T-helper 2 cell (primary cell): ENCODE measurements at places on chromosomes 13 and 19.

DNA sequence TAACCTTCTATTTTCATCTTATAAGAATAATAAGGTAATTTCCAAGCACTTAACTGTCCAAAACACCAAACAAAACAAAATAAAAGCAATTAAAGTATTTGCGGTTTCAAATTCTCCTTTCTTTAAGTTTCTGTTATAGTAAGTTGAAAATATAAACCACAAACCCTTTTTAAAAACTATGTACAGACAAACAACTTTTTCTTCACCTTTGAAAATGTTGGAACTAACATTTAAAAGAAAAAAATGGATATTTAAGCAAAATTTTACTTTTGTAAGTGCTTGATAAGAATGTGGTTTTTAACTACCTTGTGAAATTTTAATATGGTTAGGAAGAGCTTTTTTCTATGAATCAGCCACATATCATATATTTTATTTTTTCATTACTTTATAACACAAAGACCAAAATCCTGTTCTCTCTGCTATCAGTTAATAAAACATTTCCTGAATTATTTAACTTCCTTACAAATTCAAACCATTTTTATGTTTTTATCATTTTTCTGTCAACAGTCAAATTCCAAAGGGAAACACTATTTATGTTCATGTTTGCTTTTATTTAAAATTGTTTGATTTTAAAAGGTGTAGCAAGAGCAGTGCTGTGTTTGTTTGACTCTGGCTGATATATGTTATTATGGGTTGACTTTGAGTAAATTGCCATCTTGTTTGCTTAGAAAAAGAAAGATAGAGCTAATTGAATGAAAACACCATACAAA is 554.1 kb upstream of the KLHL1 start:
- DNase-seq, result no peak

GRCh38 chr19:38684078-38684861 is 36.8 kb downstream of the ACTN4 start:
- no peak for DNase-seq

DNA sequence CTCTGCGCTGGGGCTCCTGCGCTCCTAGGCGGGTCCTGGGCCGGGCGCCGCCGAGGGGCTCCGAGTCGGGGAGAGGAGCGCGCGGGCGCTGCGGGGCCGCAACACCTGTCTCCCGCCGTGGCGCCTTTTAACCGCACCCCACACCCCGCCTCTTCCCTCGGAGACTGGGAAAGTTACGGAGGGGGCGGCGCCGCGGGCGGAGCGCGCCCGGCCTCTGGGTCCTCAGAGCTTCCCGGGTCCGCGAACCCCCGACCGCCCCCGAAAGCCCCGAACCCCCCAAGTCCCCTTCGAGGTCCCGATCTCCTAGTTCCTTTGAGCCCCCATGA is at the start of gene GJB2:
GJB2 (minus strand) TSS at position 103 of the 326 bp plus-strand sequence. CDS start 3,357 bp downstream, outside the sequence.
- DNase-seq, result no peak

GRCh38 chr19:1719519-1719918 is 33.8 kb upstream of the ONECUT3 start:
- DNase-seq, result no peak

GRCh38 chr19:12453495-12453894 is 12.7 kb upstream of the ZNF443 start:
- DNase-seq, result no peak

- no peak for DNase-seq
Observed at GRCh38 chr19:16216744-16217670, 19.3 kb downstream of the AP1M1 start.

GRCh38 chr13:105994340-105994739 is 541.1 kb downstream of the EFNB2 start:
- DNase-seq, result no peak

DNA sequence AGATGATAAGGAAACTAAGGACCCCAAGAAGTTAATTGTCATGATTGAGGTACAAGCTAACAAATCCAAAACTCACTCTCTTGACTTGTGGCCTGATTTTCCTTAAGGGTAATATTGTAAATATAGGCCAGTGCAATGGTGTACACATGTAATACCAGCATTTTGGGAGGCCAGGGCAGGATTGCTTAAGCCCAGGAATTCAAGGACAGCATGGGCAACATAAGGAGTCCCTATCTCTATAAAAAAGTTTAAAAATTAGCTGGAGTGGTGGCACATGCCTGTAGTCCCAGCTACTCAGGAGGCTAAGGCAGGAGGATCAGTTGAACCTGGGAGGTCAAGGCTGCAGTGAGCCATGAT is 28.7 kb upstream of the GARRE1 start:
- DNase-seq, result no peak

- no peak for DNase-seq
Observed at GRCh38 chr13:20714161-20714560, 10.7 kb downstream of the IL17D start.

DNA sequence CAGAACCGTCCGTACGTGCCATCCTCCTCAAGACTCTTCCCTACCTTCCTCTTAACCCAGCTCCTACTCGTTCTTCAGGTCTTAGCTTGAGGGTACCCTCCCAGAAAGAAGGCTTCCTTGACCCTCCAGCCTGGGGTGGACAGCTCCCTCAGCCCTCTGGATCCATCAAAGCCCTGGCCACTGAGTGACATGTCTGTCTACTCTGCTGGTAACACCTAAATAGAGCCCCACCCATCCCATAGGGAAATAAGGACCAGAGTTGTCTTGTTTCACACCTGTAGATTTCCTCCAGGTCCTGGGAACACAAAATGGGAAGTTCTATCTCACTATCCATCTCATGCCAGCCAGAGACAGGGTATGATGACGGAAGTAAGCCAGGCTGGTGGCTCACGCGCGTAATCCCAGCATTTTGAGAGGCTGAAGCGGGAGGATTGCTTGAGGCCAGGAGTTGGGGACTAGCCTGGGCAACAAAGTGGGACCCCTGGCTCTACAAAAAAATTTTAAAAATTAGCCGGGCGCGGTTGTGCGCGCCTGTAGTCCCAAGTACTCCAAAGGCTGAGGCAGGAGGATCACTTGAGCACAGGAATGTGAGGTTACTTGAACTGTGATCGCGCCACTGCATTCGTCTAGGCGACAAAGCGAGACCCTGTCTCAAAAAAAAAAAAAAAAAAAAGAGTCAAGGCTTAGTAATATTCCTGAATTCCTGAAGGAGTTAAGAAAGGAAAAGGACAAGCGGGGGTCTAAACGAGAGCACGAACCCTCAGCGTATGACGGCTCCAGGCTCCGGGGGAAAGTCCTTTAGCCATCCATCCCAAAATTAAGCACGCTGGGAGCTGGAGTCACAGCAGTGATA is 566 bp upstream of the CCDC97 start:
- DNase-seq, result no peak

GRCh38 chr13:49343255-49343654 is 95.5 kb downstream of the CDADC1 start:
- no peak for DNase-seq

DNA sequence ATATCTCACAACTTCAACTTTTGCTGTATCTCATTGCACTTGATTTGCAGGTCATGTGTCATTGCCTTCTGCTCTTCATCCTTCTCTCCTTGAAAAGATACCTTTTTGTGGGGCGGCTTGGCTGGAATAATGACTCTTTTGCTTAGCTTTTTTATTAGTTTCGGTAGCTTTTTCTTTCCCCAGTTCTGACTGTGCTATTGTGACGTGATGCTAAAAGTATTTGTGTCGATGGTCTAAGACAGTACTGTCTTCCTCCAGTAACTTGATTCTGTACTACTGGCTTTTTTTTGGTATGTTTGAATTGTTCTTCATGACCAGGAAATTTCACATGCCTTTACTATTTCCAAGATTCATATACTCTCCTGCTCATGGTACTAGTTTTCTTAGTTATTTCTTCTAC is 63.1 kb downstream of the SLITRK1 start:
- no peak for DNase-seq

- DNase-seq, result no peak
Observed at GRCh38 chr13:93721483-93721882, 494.9 kb downstream of the GPC6 start.

GRCh38 chr19:48780631-48781391 is 25.5 kb downstream of the FGF21 start:
- DNase-seq, result no peak

- no peak for DNase-seq
Observed at GRCh38 chr19:4649392-4650047, 10.2 kb downstream of the TNFAIP8L1 start.

GRCh38 chr13:100443998-100444328 is 144.6 kb downstream of the GGACT start:
- DNase-seq, result no peak

- no peak for DNase-seq
Observed at GRCh38 chr13:73857106-73857505, 277.1 kb downstream of the KLF12 start.

DNA sequence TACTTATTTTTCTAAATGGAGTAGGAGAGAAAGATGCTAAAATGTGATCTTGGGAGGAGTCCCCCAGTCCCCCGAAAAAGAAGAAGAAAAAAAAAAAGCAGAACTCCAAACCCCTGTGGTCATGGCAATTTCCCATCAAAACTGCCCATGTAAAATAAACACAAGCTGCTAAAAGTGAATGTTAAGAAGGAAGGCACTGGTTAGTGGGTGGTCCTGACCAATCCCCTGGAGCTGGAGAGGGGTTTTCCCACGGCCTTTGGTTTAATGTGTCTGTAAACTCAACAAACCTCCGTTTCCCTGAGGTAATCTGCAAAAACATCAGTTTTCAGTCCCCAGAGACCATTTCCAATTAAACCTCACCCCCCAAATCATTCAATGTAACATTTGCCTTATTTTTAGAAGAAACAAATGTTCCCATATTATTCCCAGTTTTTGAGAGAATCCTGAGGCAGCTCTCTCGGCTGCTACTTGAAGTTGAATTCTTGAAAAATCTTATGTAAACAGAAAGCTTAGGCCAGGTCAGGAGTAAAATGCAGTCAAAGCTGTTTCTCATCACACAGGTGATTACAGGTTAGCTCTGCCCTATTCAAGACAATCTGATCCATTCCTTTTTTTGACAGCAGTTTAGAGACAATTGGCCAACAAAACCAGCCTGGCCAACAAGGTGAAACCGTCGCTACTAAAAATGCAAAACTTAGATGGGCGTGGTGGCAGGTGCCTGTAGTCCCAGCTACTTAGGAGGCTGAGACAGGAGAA is 17.0 kb downstream of the RAB3D start:
- no peak for DNase-seq

- no peak for DNase-seq
Observed at GRCh38 chr13:33757713-33758112, 60.2 kb upstream of the RFC3 start.

DNA sequence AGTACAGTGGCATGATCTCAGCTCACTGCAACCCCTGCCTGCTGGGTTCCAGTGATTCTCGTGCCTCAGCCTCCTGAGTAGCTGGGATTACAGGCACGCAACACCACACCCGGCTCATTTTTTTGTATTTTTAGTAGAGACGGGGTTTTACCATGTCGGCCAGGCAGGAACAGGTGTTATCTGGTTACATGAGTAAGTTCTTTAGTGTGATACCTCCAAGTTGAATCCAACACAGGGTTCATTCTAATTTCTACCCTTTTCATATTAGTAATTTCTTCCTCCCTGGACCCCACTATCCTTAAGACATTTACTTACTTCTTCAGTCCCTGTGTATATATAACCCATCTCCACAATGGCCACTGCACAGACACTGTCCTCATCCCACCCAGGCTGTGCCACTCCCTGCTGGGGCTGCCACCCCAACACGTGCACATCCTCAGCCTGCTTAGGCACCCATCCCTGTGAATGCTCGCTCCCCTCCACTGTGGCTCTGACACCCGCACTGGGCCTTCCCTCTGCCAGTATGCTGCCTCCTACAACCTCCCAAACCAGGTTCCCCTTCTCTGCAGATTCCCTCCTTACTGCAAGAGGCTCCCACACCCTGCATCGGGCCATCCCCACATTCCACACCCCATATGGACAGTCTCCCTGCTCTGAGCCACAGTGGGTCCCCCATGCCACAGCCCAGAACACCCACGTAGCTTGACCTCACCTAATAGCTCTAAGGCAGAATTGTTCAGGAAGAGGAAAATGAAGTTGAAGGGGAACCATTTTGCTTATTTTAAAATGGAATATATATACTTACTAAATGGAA is 147.1 kb downstream of the TBC1D4 start:
- no peak for DNase-seq

GRCh38 chr13:93529961-93530360 is 303.4 kb downstream of the GPC6 start:
- DNase-seq, result no peak

DNA sequence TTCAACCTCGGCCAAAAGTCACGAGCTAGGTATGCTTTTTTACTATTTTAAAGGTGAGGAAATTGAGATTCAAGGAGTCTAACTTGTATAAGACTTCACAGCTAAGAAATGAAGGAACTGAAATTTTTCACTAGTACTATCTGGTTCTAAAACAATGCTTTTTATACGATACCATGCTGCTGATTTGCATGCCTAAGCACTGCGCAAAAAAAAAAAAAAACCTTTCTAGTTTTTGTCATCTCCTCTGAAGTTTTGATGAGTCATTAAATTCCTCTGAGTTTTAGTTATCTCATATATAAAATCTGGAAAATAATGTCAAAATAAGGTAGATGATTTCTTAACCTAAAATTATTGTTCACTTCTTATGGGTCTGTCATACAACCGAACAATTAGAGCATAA is 28.0 kb upstream of the UFM1 start:
- DNase-seq, result no peak

GRCh38 chr13:56886398-56886797 is 254.3 kb upstream of the PRR20A start:
- DNase-seq, result no peak

DNA sequence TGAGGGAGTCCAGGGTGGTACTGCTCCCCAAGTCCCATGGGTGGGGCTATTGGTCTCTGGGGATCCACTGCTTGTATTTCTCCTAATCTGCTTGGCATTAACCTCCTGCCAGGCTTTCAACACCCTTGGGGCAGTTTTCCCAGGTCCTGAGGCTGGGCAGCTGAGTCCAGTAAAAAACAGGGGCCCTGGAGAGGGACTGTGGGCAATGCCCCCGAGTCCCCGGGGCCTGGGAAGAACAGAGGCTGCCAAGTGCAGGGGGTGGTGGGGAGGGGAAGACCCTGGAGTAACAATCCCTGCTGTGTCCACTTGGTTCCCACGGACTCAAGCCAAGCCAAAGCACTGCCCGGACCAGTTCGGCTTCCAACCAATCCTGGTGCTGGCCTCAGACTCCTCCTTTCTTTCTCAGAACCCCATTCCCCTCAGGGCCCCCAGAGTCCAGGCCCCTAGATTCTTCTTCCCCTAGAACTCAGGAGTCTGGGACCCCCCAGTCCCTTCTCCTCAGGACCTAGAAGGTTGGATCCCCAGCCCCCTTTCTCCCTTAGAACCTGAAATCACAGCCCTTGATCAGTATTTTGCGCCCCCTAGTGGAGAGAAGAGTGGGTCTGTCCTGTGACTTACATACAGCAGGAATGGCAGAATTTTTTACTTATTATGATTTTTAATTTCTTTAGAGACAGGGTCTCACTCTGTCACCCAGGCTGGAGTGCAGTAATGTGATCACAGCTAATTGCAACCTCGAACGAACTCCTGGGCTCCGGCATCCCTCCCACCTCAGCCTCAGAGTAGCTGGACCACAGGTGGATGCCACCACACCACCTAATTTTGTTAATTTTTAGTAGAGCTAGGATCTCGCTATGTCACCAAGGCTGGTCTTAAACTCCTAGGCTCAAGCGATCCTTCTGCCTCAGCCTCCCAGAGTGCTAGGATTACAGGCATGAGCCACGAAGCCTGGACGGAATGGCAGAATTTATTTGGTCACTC is 3.7 kb upstream of the CLPTM1 start:
- peak; percentile 52 for DNase-seq
